Left kidney (tissue), 8 donors: ENCODE measurements at places on chromosomes 2 and 18. TPM values are rescaled to one million over a fixed set of nuclear protein-coding genes. Genes with fewer than 3 reads are reported as not detected.

GRCh38 chr2:230866756-230867523 lies 2.2 kb downstream of the ITM2C start:
- DNase-seq: no peak

DNA sequence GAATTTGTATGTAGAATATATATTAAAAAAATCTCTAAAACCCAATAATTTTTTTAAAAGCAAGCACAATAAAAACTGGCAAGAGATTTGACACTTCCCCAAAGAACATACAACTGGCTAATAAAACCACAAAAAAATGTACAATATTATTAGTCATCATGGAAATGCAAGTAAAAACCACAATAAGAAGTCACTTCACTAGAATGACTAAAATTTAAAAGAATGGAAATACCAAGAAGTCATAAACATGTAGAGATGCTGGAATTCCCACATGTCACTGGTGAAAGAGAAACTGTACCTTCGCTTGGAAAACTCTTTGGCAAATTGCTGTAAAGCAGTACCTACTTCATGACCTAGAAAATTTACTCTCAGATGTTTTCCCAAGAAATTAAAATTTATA lies 43.4 kb upstream of the KYNU start:
- no peak for DNase-seq

DNA sequence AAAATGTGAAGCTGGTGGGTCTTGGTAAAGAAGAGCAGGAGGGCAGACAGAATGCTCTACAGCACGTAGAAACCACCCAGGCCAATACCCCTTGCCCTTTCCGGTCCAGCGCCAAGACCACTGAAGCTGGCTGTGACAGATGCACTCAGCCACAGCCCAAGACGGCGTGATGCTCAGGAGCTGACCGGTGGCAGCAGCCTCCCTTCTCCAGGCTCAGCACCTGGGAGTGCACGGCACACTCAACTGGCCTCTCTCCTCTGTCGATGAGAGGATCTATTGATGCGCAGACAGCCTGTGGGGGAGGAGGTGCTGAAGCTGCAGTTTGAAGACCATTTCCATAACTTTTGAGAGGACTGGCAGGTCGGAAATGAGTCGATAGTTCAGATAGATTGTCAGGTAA lies 141.0 kb upstream of the MYT1L start:
- DNase-seq: no peak

GRCh38 chr18:37570336-37570930 lies 4.8 kb upstream of the CELF4 start:
- no peak for DNase-seq

- no peak for DNase-seq
Observed at GRCh38 chr2:216652566-216652965, 19.3 kb downstream of the IGFBP2 start.

ANKRD62 gene
- polyA plus RNA-seq: 0.10 TPM

KLHL41 gene
- polyA plus RNA-seq: 1.9 TPM

CXCR1 gene
- polyA plus RNA-seq: not detected

DNA sequence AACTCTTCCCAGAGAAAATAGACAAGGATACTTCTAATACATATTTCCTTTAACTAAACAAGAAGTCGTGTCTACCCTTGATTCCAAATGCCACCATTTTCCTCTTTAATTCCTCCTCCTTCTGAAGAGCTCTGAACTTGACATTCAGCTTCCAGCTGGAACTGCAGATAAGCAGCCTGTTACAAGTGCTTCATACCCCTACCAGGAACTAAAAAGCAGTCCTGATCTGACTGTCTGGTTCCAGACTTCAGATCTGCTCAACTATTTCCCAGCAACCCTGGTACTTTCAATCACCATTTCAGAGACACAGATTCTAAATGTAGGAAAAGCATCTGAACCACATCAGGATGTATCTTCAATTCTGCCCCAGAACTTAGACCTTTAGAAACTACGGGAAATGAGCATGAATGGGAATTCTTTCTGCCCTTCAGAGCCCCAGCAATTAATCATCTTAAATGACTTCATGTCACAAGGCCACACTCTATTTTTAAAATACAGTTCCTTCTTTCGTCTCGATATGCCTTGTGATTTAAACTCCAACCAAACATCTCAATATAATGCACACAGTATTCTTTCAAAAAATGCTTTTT lies 159.5 kb downstream of the L3MBTL4 start:
- DNase-seq: no peak

- no peak for DNase-seq
Observed at GRCh38 chr2:178863856-178864620, 56.8 kb upstream of the TTN start.

- DNase-seq: no peak
Observed at GRCh38 chr2:18047896-18048657, 169.6 kb downstream of the KCNS3 start.

- DNase-seq: peak; percentile 21
Observed at GRCh38 chr18:31100436-31101182, 1.6 kb downstream of the DSC2 start.

GRCh38 chr2:220334210-220334609 lies 706.8 kb downstream of the SLC4A3 start:
- no peak for DNase-seq

DNA sequence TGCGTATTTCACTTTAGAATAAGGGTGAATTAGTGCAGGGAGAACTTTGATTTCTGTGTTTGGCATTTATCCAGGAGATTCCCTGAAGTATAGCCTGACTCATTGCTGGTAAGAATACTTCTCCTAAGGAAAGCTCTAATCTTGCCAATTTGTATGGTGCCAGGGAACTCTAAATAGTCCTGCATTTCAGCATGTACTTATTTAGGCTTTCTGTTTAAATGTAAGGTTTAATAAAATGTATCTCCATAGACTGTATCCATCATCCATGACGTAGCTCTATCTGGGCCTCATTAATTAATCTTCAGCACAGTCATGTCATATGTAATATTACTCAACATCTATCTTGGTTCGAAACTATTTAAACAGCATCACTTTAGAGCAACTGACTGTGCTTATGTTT lies 127.7 kb downstream of the DOK6 start:
- no peak for DNase-seq

GEN1 gene
- polyA plus RNA-seq: 25.4 TPM

RGPD4 gene
- 0.03 TPM for polyA plus RNA-seq

DNA sequence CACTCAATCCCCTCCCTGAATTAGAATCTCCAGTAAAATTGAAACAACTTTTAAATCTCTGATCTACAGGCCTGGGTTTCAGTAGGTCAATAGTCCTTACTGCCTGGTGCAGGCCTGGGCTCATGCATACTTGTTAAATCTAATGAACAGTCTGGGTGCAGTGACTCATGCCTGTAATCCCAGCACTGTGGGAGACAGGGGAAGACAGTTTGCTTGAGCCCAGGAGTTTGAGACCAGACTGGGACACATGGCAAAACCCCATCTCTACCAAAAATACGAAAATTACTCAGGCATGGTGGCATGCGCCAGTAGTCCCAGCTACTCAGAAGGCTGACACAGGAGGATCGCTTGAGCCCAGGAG lies 94.7 kb upstream of the SP3 start:
- DNase-seq: no peak

- no peak for DNase-seq
Observed at GRCh38 chr2:114610677-114611076, 168.2 kb downstream of the DPP10 start.

GRCh38 chr2:241386519-241386918 lies 30.4 kb downstream of the FARP2 start:
- DNase-seq: no peak

NT5DC4 gene
- polyA plus RNA-seq: 0.83 TPM
